ENCODE measurements at places on chromosomes 6 and 20.

DNA sequence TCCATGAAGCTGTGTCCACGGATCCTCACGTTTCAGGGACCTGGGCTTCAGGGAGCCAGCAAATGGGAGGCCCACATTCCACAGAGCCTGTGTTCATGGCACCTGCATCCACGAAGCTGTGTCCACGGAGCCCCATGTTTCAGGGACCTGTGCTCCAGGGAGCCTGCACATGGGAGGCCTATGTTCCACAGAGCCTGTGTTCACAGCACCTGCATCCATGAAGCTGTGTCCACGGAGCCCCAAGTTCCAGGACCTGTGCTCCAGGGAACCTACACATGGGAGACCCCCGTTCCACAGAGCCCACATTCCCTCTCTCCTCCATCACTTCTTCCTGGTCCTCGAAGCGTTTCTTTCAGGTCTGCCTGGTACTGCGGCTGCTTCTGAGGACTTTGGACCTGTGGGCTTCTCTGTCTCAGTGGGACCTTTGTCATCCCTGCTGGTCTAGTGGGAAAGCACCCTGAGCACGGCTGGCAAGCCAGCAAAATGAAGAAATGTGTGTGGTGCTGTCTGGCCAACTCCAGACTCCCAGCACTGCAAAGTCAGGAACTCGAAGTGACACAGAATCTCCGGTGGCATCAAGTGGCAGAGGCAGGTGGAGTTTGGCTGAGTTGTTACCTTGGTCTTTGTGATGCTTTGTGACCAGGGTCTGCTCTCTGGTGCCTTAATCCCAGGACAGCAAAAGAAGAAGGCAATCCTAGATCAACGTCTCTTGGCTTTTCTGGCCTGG, 245.9 kb downstream of the DLL1 start:
- no peak for DNase-seq

- DNase-seq = no peak
Observed at GRCh38 chr6:52632011-52632410, 38.9 kb upstream of the TMEM14A start.

- DNase-seq = no peak
Observed at GRCh38 chr6:91299544-91300491, 712.9 kb upstream of the MAP3K7 start.

- DNase-seq = no peak
Observed at GRCh38 chr6:132969196-132969595, 154.8 kb downstream of the RPS12 start.

DNA sequence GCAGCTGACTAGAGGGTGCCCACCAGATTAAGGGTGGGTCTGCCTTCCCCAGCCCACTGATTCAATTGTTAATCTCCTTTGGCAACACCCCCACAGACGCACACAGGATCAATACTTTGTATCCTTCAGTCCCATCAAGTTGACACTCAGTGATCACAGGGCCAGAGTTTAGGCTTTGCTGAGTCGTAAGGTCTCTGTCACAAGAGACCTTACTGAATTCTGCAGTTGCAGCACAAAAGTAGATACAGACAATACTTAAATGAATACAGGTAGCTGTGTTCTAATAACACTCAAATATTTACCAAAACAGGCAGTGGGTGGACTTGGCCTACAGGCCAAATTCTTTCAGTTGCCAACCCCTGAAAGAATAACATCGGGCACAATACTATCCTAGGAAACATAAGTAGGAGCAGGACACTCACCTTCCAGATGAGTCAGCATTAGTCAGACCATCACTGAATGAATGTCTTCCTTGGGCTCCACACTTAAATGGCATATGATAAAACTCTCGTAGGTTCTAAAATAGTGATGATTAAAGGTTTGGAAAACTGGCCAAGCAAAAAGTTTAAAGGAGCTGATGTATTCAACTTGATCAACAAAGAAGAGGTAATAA, 190.0 kb downstream of the UBE3D start:
- DNase-seq = no peak

- DNase-seq = no peak
Observed at GRCh38 chr20:42255821-42256220, 637.6 kb upstream of the CHD6 start.

GRCh38 chr6:120122401-120122800, 772.8 kb upstream of the MAN1A1 start:
- no peak for DNase-seq

GRCh38 chr6:169326067-169326799, 72.6 kb upstream of the THBS2 start:
- DNase-seq = peak; percentile 18

- DNase-seq = peak; percentile 18
Observed at GRCh38 chr6:18183766-18184165, 28.5 kb downstream of the KDM1B start.
